ENCODE measurements at places on chromosomes 5 and 9.
A peak's percentile ranks its signal among the peaks of the same experiment; 100 is the strongest.

DNA sequence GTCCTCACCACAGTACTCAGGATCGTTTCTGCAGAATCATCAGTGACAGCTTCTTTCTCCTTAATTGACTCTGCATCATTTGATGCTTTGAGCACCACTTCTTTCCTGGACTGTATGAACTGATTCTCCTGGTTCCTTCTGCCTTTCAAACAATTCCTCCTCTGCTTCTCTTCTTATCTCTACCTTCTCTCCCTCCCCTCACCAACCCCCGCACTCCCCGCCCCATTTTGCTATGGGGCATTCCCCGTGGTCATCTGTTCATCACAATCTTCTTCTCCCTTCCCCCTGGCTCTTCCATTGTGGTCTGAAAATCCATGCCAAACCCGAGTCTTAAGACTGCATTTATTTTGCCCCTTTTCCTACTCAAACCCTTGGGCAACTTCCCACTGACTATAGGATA is 57.9 kb downstream of the FAM78A start:
- no peak for DNase-seq

DNA sequence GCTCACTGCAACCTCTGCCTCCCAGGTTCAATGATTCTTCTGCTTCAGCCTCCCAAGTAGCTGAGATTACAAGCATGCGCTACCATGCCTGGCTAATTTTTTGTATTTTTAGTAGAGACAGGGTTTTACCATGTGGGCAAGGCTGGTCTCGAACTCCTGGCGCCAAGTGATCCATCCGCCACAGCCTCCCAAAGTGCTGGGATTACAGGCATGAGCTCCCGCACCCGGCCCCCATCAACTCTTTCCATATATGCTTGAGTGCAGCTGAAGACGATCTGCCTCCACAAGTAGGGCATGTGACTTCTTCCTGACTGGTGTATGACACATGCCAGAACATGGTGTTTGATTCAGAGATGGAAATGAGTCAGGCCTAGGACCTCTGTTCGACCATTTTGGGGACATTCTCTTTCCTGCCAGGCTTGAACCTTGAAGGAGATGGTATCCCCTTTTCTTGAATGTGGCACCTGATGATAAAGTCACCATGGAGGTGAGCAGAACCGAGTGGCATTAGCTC is 7.5 kb upstream of the CNOT6 start:
- DNase-seq, result no peak

GRCh38 chr9:19174127-19174912 is 47.0 kb upstream of the PLIN2 start:
- peak; percentile 32 for DNase-seq

DNA sequence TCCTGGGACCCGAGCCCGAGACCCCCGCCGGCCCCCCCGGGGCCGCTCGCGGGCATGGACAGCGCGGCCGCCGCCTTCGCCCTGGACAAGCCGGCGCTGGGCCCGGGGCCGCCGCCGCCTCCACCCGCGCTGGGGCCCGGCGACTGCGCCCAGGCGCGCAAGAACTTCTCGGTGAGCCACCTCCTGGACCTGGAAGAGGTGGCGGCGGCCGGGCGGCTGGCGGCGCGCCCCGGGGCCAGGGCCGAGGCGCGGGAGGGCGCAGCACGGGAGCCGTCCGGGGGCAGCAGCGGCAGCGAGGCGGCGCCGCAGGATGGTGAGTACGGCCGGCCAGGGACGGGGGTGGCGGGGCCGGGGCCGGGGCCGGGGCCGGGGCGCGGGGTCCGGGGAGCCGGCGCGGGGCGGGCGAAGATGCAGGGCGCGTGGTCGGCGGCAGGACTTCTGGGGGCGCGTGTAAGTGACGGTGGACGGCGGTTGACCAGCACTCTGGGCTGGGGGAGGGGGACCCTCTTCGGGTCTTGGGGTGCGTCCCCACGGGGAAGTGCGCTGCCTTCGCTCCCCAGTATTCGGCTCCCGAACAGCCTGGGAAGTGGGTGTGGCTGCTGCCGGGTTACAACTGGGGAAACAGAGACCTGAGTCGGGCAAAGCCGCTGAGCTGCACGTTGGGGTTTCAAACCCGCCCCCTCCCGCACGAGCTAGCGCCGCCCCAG is 520 bp downstream of the PRRX2 start:
- no peak for DNase-seq

DNA sequence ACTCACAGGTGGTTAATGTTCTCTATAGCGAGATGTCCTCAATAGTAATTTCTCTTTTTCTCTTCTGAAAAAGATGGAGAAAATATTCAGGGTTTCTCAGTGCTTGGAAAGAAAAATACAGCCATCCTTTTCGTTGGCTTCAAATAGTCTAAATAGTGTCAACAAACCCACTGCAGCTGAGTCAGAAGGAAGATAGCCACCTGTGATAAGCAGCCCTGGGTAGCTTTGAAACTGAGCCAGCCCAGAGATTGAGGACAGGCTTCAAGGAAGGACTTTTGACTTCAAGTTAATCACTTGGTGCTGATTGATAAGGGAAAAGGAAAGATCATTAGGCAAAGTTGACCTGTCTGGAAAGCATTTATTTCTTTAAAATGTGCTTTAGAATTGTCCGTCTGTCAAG is 78.7 kb upstream of the TYRP1 start:
- DNase-seq, result no peak

DNA sequence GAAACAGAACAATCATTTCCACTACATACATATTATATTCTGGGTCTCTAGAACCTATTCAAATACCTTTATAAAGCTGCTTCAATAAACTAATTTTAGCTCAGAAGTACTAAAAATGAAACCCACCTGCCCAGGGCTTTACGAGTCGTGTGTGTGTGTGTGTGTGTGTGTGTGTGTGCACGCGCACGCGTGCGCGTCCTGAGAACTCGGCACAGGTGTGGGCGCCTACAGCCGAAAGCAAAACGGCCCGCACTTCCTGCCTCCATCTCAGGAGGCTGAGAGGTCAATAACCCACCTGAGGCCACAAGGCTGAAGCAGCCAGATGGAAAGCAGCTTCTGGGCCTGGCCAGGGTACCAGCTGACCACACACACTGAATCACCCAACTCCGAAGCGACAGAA is 3.0 kb downstream of the CLPTM1L start:
- DNase-seq, result no peak

GRCh38 chr5:100108883-100109282 is 426.3 kb upstream of the FAM174A start:
- DNase-seq, result no peak

DNA sequence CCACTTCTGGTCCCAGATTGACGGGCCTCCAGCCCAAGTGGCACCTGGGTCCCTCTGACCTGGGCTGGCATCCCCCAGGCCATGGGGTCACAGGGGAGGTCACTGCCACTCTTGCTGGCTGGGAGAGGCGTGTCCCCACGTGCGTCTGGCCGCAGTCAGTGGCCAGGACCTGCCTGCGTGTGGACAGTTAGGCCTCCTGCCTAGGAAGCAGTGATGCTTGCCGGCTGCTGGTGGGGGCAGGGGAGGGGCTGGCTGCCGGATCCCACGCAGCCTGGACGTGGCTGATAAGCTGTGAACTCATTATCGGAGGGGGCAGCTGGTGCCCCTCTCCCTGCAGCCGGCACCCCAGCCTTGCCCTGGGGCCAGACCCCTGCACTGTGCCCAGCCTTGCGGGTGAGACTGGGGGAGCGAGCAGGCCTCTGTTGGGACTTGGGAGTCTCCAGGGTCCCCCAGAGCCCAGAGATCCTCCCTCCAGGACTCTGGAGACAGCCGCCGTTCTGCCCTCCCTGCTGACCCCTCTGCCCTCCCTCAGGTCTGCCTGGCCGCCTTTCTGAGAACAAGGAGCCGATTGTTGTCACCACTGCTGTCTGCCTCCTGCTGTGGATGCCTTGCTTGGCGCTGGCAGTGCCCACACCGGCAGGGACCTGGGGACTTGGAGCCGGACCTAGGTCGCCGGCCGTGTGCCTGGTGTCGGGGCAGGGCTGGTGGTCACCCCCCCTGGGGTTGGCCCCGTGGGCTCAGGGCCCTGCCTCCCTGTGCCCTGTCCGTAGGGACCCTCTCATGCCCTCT is 12.3 kb downstream of the RXRA start:
- no peak for DNase-seq

DNA sequence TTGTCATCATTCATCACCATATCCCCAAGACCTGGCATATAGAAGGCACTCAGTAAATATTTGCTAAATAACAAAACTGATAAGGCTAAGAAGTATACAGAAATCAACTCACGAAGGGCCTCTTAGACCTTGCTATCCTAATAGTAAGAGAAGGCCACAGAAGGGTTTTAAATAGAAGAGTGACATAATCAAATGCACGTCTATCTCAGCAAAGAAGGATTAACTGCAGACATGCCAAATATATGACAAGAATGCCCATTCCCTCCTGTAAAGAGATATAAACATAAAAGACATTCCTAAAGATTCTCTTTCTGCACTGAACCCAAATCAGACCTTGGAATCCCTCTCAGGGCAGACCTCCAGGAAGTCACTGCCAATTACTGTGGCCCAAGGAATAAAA is 34.1 kb downstream of the ECPAS start:
- no peak for DNase-seq

DNA sequence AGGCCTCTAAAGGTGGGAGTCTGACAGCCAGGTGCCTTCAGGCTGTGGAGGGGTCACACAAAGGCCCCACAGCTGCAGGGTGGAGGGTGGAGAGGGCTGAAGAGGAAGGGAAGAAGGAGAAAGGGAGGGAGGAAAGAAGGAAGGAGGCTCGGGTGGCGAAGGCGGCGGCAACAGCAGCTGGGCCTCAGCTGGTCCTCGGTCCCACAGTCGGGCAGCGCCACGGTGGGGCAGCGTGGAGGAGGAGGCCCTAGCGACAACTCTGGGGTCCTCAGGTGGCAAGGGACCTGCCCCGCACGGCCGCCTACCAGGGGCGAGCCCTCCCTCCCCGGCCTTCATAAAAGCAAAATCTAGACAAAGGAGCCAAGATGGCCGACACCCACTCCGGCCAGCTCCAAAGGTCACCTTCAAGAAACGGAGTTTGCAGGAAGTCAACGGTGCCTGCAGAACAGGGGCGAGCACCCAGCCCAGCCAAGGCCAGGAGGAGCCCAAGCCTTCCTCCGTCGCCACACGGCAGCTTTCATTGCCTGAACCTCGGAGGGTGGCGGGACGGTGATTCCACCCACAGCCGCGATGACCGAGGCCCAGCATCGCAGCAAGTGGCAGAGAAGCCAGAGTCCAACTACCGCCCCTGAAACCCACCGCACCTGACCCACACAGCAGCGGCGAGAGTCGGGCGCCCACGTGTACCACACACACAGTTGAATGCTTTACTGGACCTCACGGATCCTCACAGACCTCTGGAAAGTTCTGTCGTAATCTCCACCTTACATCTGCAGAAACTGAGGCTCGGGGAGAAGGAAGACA is 98.7 kb downstream of the VAV2 start:
- DNase-seq, result no peak

- no peak for DNase-seq
These were observed 3.4 kb downstream of the SSNA1 start for GRCh38 chr9:137191691-137192447.

DNA sequence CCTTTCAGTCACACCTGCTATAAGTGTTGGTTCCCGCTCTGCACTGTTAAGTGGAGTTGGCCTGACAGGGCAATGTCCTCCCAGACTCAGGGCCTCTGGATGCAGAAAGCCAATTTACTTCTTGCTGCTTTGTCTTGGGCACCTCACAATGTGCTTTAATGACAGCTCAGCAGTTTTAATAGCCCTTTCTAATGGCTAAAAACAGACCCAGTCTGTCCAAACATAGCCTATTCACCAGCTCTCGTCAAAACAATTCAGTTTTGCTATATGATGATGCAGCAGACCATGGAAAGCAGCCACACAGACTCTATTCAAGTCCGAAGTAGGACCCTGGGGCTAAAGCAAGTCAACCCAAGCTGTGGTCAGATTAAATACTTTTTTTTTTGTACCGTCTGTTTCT is 529.1 kb upstream of the SEMA6A start:
- DNase-seq, result no peak

- no peak for DNase-seq
These were observed 82.6 kb downstream of the CETN3 start for GRCh38 chr5:90326995-90327394.

DNA sequence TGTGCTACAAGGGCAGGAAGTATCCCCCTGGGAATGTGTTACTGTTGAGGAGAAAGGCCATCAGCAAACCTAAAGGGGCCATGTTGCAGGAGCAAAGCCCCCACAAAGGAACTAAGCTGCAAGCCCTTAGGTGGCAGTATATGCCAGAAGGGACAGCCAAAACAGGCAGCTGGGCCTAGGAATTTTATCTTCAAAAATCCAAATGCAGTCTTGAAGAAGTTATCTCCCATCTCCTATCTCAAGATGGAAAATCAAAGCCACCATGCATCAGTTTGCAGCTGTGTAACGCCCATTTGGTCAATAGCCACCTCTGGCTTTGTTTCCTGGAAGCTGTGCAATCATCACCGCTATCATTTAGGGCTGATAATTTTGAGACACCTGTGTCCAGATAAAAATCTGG is 400.3 kb downstream of the ARHGEF28 start:
- no peak for DNase-seq

DNA sequence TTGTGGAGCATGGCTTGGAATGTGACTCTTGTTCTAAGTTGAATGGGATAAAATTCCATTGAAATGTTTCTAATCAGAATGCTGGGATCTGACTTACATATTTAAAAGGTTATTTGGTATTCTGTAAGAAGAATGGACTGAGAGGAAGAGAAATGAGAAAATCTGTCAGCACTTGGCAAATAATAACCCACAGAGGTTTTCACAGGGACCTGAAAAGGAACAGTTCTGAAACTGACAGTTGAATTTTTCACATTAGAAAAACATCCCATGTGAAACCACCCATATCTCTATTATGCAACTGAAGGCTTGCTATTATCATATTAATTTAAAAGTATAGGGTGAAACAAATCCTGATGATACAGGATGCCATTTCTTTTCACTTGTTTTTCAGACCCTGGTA is 302.7 kb downstream of the EPB41L4A start:
- DNase-seq, result no peak

DNA sequence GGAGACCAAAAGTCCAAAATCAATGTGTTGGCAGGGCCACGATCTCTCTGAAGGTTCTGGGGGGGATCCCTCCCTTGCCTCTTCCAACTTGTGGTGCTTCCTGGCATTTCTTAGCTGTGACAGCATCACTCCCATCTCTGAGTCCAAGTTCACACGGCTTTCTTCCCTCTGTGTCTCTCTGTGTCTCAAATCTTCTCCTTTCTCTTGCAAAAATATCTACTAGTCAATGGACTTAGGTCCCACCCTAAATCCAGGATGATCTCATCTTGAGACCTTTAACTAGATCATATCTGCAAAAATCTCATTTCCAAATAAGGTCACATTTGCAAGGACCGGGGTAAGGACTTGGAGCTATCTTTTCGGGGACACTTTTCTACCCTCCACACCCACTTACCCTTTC is 186.1 kb downstream of the HSD17B3 start:
- no peak for DNase-seq

- no peak for DNase-seq
These were observed 118.9 kb downstream of the PAM start for GRCh38 chr5:102874054-102874453.

- DNase-seq, result no peak
These were observed 164.0 kb downstream of the ARHGAP26 start for GRCh38 chr5:142934051-142934762.

GRCh38 chr5:8456846-8457186 is 587.9 kb downstream of the MTRR start:
- no peak for DNase-seq

- no peak for DNase-seq
These were observed 35.2 kb downstream of the SLC9A3 start for GRCh38 chr5:488744-489688.

All from activated T-helper 1 cell treated with anti-CD3 and anti-CD28 coated beads, Interleukin-12 subunit alpha, Interleukin-12 subunit beta, Interleukin-2, Interleukin-4 antibody, amounts not matched to agents 30 ng/mL and 10 ng/mL and 1 ng/mL, durations not matched to agents 14 hours and 24 hours and 36 hours (primary cell).